ENCODE measurements at places on chromosomes 5 and 9.

- DNase-seq = no peak
Measured at GRCh38 chr5:157203417-157203816, 22.8 kb downstream of the ITK start.

GRCh38 chr9:98374385-98375051 lies 119.1 kb upstream of the TBC1D2 start:
- no peak for DNase-seq

GRCh38 chr9:132849185-132849706 lies 28.8 kb downstream of the AK8 start:
- no peak for DNase-seq

DNA sequence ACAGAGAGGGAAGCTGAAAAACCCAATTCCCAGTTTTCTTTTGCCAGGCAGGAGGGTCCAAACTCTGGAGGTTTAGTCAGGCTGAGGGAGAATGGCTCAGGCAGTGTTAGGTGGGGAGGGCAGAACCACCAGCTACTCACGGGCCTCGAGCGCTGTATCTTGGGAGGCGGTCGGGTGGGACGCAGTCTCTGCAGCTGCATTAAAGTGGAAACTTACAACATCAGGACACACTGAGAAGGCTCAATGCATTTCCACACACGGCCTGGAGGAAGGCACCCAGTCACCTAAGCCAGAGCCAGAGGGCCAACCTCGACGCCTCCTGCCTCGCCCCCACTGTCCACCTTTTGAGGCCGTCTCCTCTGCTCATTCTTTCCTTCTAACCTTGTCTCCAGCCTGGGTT lies 55.6 kb downstream of the CRB2 start:
- DNase-seq = peak; percentile 31

- DNase-seq = no peak
Measured at GRCh38 chr9:81445331-81445921, 243.9 kb downstream of the TLE1 start.

- DNase-seq = no peak
Measured at GRCh38 chr9:76294301-76294700, 99.9 kb downstream of the RFK start.

GRCh38 chr5:169893571-169893970 lies 86.7 kb downstream of the INSYN2B start:
- DNase-seq = no peak

DNA sequence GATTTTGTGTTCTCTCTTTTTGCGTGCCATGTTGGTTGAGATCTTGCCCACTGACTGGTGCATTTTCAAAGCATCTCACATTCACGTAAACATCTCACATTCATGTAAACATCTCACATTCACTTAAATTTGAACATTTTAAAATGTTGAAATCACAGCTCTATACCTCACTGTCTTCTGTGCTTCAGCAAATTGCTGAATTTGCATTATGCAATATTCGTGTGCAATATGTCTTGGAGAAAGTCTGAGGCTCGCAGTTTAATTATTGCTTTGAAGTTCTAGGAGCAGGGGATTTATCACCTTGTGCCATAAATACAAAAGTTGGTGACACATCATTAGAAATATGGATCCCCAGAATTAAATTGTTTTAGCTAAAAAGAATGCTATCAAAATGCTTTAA lies 42.6 kb downstream of the TNFSF15 start:
- no peak for DNase-seq

DNA sequence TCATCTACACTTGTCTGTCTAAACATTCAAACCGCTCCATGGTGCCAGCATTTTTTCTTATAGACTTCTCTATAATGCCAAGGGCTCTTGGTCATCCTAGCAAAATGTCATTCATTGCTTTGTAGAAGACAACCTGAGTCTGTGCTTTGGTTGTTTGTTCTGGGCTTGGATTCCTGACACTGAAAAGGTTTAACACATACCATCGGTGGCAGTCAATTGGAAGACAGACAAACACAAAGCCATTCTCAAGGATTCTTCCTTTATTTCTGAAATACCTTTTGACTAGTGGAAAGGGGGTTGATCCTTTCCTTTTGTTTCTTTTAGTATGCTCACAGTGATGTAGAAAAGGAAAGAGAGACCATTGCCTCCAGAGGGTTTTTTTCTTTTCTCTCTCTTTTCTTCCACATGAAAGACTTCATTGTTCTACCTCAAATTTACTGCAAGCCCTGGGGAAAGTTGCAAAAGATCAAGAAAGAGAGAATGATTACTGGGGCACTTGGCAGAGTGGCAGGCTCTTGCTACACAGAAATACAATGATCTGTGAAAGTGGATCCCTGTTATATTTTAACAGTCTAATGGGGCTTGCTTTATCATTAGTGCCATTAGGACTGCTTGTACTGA lies 66.4 kb upstream of the TMC1 start:
- DNase-seq = no peak

DNA sequence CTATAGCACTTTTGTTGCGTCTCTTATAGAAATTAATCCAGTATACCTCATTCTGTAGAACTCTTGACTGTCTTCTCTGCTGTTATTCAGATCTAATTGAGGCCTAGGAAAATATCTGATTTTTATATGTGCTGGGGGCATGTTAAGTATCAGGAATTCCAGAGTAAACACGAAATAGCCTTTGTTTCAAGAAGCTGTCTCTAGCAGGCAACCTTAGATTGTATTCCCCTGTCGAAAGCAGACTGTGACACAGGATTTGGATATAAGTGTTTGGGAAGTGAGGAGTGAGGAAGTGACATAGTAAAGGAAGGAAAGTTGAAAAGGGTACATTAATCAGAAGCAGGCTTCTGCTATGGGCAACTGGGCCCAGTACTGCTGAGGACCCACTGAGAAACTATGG lies 72.1 kb upstream of the RASA1 start:
- DNase-seq = no peak

DNA sequence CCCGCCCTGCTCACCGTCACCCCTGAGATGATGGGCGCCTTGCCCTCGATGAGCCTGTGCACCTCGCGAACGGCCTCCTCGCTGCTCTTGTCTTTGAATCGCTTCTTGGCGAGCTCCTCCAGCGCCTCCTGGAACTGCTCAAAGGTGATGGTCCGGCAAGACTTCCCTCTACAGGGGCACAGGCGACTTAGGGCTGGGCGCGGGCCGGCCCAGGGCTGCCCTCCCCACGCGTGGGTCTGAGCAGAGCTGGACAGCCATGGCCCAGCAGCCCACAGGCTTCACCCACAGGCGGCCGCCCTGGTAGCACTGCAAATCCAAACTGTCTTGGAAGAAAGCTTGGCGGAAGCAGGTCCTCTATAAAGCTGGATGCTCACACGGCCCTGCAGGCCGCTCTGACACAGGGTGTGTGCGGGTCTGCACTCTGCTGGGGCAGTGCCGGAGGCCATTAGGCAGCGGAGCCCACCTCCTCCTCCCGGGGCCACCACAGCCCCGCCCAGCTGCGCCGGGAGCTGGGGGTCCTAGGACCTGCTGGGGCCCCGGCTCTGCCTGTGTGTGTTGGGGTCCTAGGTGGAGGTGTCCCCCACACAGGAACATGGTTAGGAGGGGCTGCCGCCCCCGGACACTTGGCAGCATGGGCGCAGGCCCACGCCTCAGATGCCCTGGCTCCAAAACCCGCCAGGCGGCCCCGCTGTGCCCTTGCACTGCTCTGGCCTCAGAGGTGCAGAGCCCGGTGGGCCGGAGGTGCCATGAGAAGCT lies 27.0 kb downstream of the TPPP start:
- DNase-seq = peak; percentile 80

GRCh38 chr9:703392-703791 lies 138.1 kb upstream of the DMRT1 start:
- no peak for DNase-seq

DNA sequence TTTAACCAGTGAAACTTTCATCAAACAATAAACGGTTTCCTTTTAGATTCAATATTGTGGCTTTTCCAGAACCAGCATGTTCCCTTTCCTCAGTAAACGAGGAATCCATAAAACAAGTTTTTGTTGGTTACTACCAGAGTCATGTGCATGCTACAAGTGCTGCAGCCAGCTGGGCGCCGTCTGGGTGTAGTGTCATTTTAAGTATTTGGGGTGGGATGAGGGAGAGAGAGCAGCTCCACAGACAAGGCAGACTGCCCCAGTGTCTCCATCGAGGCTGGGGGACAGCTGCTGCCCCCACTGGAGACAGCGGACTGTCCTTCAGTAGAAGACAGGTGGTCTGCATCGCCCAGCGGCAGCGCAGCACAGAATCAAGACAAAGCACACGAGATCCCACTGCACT lies 17.3 kb downstream of the ARPC5L start:
- no peak for DNase-seq

DNA sequence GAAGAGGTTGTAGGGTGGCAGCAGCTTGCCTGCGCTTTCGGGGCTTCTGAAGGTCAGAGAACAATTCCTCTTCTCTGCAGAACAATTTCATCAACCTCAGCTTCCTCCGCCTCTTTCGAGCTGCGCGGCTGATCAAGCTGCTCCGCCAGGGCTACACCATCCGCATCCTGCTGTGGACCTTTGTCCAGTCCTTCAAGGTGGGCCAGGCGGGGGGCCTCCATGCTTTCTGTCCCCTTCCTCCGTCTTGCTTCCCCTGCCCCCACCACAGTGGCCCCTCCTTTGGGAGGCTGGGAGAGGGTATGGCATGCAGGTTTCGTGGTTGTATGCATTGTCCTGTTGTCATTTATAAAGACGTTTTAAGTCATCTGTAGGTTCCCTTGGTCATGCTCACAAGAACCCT lies 195.8 kb downstream of the CACNA1B start:
- peak; percentile 56 for DNase-seq

GRCh38 chr5:78025540-78025939 lies 249.4 kb upstream of the TBCA start:
- DNase-seq = no peak

DNA sequence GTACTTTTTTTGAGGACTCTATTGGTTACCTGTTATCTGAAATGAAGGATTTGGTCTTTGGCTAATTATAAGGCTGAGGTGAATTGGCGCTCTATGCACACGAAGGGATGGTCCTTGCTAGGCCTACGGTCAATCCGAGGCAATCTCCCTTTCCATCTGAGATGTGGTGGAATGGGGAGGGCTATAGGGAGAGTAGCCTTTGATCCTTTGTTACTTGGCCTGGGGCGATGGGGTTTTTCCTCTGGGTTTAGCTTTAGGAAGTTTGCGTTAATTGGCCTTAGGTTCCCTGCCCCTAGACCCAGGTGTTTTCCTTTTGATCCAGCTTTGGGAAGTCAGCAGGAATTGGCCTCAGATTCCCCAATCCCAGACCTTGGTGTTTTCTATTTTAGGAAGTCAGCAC lies 102.1 kb upstream of the C9orf72 start:
- no peak for DNase-seq

DNA sequence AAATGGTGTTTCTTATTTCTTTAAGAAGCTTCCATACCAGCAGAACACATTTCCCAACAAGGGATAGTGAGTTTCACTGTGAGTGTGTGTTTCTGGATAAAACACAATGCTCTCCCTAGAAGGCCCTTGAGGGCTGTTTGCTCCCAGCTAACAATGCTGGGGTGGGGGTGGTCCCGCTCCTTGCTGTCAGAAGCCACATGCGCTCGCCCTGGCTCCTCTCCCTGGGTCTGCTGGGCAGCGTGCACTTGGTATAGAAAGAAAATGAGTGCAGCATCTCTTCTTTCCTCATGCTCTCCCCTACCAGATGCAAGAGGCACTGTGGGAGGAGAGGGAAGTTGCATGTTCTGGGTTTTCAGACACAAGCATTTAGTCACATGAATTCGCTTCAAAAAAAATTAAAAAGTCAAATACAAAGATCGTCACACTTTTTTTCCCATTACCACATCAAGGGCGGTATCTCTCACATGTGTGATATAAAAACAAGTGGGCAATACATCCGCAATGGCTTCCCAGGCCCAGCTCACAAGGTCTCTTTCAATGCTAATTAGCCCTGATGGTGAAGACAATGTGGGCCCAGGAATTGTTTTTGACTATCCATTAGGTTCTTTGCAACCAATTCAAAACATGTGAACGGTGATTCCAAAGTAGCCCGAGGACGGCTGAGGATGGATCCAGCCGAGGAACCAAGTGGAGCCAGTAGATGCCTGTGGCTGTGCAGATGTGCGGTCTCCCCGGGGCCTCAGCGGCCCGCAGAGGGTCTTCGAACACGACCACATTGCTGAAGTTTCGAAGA lies 603.6 kb downstream of the IRX1 start:
- DNase-seq = no peak

DNA sequence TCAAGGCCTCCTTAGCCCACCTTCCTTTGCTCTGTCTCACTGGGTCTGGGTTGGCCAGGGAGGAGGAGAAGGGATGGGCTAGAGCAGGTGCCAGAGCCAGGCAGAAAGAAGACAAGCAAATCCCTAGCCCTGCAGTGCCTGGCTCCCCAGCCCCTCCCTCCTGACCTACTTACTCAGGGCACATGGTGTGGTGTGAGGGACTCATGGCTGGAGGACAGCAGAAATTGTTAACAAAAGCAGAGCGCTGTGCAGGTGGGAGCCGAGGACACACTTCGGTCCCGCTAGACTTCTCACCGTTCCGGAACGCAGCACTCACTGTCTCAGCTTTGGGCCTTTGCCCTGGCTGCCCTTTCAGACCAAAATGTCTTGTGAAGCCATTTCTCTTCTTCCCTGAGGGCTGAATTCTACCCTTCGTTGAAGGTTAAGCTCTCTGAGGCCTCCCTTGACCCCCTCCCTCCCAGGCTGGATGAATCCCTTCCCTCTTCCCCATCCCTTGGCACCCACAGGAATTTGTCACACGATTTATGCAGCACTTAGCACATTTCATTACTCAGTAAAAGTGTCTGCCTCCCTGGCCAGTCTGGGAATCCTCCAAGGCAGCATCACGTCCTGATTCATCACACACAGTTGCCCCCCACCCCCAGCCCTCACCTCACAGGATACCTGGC lies 263.9 kb upstream of the TRPC7 start:
- no peak for DNase-seq

DNA sequence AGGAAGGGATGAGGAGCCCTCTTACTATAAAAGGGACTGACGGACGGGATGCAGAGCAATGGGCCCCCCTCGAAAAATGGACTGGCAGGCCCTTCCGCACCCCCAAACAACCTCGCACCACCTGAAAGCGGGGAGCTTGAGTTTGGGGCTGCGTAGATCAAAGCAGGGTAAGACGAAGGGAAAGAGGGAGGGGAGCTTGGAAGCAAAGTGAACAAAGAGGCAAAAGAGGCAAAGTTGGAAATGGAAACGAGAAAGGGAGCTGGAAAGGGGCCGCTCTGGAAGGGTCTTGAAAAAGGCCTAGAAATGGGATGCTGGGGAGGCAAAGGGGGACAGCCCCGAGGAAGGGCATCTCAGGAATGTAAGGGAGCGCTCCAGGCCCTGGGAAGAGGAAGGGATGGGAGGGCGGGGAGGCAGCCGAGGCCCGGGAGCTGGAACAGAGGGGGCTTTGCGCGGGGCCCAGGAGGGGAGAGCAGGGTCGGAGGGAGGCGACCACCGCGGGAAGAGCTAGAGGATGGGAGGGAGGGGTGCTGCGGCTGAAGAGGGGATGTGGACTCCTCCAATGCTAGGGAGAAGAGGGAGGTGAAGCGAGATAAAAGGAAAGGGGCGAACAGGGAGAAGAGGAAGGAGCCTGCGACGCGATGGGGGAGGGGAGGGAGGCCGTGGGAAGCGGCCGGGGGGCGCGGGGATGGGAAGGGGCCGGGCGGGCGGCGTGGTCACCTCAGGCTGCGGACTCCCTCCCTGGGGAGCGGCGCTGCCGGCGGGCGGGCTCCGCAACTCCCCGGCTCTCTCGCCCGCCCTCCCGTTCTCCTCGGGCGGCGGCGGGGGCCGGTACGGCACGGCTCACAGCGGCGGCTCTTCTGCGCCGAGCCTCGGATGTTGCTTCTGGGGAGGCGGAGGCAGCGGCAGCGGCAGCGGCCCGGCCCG lies 577 bp downstream of the RNF145 start:
- peak; percentile 86 for DNase-seq
